HEK293T (cell line): ENCODE measurements at places on chromosomes 1 and 21.

DNA sequence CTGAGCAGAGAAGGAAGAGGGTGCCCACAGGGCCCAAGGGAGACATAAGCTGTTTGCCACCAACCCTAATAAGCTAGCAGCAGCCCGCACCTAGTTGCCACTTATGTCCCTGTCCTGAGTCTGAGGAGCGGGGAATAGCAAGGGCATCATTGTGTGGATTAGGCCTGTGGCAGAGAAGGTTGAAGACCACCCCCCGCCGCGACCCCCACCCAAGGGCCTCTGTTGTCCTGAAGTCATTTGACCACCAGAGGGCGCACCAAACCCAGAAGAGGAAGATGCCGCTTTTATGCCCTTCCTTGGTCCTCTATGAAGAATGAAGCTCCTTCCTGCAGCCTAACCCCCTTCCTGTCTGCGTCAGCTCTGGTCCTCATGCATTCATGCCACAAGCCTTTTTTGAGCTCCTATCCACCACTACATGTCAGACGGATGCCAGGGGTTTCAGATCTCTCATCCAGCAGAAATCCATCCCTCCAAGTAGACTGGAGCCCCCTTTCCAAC lies 16.6 kb downstream of the RHBG start:
- peak; percentile 86 for DNase-seq

DNA sequence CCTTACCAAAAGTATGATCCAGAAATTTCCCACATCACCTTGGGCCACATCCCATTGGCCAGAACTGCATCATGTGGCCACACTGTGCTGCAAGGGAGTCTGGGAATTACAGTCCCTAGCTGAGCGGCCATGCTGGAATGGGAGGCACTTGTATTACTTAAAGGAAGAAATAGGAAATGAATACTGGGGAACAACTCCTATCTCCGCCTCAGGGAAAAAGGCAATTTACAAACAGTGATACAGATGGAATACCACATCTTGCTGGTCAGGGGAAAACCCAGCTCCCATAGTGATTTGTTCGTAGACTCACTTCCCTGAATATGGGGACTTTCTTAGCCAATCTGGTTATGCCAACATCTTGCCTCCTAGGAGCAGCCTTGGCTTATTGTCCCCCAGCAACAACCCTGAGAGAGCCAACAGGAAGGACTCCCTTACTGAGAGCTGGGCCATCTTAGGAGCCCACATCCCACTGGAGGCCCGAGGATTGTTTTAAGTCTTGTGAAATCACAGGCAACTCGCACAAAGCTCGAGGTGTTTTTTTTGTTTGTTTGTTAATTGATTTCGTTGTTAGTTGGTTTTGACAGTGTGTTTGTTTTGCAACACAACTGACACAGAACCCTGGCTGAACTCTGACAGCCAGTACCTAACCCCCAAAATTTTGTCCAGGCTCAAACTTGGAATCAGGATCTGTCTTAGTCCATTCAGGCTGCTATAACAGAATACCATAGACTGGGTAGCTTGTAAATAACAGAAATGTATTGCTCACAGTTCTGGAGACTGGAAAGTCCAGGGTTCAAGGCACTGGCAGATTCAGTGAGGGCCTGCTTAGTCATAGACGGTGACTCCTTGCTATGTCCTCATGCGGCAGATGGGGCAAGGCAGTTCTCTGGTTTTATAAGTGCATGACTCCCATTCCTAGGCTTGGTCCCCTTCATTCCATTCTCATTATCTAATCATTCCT lies 14.9 kb downstream of the CDA start:
- DNase-seq, result no peak

GRCh38 chr21:32499249-32500055 lies 85.9 kb downstream of the TCP10L start:
- no peak for DNase-seq

GRCh38 chr21:41615613-41616012 lies 107.7 kb upstream of the TMPRSS2 start:
- no peak for DNase-seq

DNA sequence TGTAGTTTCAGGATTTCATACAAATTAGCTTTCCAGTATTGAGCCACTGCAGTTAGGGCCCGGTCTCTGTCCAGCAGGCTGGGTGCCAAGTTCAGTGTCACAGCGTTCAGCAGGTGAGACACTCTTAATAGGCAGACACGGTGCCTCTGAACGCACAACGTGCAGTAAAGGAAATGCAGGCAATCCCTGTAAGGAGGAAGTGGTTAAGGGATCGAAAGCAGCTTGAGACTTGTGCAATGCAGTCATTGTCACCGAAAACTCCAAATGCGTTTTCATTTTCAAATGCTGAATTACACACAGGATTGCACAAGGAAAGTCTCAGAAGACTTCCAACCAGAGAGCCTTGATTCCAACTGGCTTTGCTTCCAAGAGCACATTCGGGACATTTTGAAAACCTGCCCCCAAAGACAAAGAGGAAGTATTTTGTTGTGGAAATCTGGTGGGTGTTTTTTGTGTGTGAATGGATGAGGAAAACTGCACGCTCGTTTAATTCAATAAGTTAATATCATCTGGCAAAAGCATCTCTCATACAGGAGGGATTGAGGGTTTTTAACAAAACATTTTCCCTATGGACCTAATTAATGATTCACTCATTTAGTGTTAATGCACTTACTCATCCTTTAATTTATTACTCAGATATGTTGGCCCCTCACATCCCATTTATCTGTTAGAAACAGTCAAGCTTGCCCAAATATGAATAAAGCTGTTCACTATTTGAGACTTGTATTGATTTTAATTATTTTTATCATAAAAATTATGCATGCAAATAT lies 61.6 kb downstream of the PTGS2 start:
- no peak for DNase-seq

GRCh38 chr21:36841866-36842265 lies 124.6 kb downstream of the HLCS start:
- DNase-seq, result no peak
